ENCODE measurements at places on chromosomes 7 and 10.
A peak's percentile ranks its signal among the peaks of the same experiment; 100 is the strongest.

DNA sequence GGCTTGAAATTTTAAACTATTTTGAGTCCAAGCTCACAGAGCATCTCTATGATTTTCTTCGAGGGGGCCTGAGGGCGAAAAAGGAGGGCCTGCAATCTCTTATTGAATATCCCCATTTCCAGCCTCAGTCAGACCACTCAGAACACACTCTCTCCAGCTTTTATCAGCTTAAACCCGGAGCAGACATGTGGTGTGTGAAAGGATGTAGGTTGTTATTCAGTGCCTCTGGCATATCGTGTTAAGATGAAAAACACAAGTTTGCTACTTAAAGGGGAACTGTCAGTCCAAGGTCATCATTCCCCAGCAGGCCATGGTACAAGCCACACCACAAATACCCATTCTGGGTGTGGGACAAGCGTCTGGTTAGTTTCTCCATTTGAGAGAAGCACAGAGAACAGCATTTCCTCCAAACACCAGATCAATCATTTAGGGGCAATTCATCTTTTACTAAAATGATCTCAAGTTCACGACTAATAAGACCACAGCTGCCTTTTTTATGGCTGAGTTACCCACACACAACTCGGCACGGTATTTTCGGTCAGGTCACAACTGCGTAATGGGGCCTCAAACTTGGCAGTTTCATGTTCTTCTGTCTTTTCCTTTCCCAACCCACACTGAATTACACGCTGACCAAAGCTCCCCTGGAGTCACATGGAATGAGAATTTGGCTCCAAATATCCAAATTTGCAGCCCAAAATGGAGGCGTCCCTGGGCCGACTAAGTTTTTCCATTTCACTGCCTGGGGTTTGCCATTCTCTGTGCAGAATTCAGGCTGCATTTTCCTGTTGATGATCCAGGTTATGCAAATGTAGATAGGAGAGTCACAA, 188.4 kb downstream of the SEM1 start:
- no peak for DNase-seq

DNA sequence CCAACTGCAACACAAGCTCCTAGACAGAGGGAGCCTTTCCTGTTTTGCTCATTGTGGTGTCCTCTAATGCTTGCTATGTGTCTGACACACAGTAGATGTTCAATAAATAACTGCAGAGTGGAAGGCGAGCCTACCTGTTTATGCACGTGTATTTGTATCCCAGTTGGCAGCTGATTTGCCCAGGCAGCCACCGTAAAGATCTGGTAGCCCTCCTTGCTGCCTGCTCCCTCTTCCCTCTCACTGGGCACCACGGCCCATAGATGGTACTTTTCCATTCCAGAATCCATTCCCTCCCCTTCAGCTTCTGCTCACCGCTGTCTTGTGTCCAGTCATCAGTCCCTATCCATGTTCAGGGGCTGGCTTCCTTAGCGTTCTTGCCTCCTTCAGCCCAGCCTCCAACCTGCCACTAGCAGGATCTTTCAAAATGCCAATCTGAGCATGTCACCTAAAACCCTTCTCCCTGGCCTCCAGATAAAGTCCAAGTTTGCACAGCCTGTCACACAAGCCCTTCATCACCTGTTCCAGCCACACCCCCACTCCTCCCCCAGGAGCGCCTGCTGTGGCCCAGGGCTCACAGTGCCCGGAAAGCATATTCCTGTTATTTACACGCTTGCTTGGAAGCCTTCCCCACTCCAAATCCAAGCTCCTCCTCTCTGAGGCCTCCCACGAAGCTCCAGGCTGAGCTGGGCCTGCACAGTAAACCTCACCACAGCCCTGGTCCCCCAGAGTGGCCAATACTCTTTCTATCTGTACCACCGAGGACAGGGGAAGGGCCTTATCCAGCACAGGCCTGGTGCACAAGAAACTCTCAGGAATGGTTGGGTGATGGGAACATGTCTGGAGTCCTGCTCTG, 21.0 kb downstream of the ZCCHC24 start:
- DNase-seq = peak; percentile 93

GRCh38 chr10:66931340-66931948, 5.6 kb downstream of the LRRTM3 start:
- no peak for DNase-seq

GRCh38 chr7:142720986-142721385, 28.3 kb upstream of the PRSS1 start:
- no peak for DNase-seq

- no peak for DNase-seq
These were observed 93.1 kb downstream of the OAT start for GRCh38 chr10:124325633-124325914.

- DNase-seq = no peak
These were observed 59.6 kb upstream of the CAPZA2 start for GRCh38 chr7:116802746-116803152.

DNA sequence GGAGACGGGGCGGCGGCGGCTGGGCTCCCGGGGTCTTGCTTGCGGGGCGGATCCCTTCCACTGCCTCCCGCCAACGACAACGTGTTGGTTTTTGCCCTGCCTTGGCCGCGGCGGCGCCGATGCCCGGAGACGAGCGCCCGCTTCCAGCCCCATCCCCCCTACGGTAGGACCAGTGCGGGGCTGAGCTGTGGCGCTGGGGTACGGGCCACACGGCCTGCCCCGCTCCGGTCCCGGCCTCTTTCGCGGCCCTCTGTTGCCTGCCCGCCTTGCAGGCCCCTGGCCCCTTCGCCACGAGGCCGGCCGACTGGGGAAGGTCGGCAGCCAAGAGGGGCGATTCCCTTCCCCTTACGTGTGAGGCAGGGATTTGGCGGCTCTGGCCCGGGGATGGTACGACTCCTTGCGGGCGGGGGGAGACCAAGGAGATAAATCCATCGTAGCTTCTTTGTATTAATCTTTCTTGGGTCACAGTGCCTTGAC, 488 bp downstream of the EIF4H start:
- DNase-seq = peak; percentile 65

DNA sequence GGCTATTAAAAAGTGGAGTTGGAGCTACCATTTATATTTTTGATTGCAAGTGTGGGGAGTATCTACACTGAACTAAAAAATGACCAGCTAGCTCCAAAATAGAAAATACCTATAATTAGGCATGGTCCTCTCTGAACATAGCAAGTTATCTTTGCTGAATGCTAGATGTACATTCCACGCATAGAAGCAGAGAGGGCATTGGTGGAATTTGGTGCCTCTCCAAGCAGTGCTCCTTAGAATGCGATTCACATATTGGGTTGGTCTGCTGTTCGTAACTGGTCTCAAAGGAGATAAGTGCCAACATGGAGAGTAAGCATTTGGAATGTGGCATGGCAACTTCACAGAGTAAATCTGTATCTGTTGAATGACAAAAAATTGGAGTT, 196.2 kb downstream of the PTN start:
- DNase-seq = no peak

GRCh38 chr7:101308245-101309085, 13.1 kb downstream of the IFT22 start:
- peak; percentile 82 for DNase-seq

- no peak for DNase-seq
These were observed 103.0 kb downstream of the CALD1 start for GRCh38 chr7:134882481-134882880.

GRCh38 chr7:8817448-8818036, 384.1 kb downstream of the NXPH1 start:
- no peak for DNase-seq

- no peak for DNase-seq
These were observed 2.3 kb downstream of the IGF2BP3 start for GRCh38 chr7:23467806-23468525.

DNA sequence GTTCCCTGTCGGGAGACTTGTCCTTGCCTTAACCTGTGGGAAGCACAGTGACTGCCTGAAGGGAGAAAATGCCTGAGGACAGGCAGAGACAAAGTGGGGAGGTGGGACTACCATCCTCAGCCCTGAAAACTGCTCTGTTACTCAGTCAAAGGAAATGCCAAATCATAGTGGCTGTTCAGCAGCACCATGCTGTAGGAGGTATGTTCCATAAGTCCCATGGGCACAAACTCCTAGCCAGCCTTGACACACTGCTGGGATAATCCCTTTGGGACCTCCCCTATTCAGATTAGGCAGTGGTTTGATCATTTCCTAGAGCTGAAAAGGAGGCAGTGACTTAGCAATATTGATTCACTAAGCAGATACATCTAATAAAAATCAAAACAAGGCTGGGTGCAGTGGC, 80.1 kb downstream of the MCU start:
- DNase-seq = no peak

GRCh38 chr10:96639899-96640298, 53.1 kb upstream of the TM9SF3 start:
- no peak for DNase-seq

DNA sequence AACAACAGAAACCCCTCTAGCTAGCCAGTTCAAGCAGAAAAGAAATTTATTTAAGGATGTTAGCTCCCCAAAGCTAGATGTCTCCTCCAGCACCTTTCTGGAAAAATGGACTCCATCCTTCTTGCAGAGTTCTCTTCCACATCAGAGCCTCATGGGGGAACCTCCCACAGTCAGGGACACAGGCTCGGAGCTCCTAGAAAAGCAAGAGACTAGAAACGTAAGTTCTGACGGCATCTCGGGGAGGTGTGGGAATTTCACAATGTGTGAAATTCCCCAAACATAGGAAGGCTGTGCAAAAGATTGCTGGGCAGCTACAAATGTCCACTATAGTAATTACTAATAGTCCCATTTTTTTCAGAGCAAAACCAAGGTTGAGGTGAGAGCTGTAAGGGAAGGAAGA, 184.8 kb downstream of the EVX1 start:
- DNase-seq = no peak

GRCh38 chr7:77388055-77388641, 28.0 kb downstream of the GSAP start:
- no peak for DNase-seq

DNA sequence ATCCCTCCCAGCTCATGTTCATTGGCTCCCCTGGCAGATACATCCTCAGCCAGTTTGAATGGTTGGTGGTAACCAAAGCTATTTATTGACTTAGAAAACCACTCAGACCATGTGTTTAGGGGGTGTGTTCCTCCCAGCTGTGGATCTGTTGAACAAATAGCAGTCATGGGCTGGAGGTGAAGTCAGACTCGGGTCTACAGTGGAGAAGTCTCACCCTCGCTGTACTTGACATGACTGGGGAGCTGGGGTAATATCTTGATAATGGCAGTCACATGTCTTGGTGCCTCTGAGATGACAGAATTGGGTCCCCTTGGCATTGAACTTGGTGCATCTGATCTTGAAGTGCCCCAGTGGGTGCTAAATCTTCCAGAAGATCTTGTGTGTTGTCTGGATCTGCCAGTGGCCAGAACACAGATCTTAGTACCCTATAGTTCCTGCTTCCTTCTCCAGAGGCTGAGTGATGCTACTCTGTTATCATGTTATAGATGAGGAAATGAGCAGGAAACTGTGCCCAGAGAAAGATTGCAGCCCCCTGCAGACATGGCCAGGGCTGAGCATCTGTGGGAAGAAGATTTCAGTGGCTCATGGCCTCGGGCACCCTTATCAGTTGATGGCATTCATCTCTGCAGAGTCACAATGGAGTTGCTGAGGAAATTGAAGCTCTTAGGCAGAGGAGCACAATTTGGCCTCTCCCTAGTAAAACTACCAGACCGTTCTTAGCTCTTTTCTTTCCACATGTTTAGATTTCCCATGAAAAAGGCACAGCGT, 50.4 kb downstream of the ADRA2A start:
- no peak for DNase-seq

- DNase-seq = no peak
These were observed 979 bp downstream of the LRRC4 start for GRCh38 chr7:128030263-128030653.

- DNase-seq = no peak
These were observed 3.6 kb downstream of the INA start for GRCh38 chr10:103280506-103280905.

- no peak for DNase-seq
These were observed 50.3 kb downstream of the FAM53B start for GRCh38 chr10:124693801-124694416.

- DNase-seq = no peak
These were observed 482.3 kb downstream of the SORCS1 start for GRCh38 chr10:106682175-106682574.

GRCh38 chr7:140179339-140179738, 2.6 kb upstream of the KDM7A start:
- DNase-seq = no peak

GRCh38 chr7:150435390-150436073, 14.9 kb upstream of the GIMAP8 start:
- DNase-seq = no peak

- DNase-seq = no peak
These were observed 64.8 kb upstream of the SEC61G start for GRCh38 chr7:54823776-54824175.

- peak; percentile 54 for DNase-seq
These were observed 1.2 kb downstream of the FOXK1 start for GRCh38 chr7:4683043-4683883.

- DNase-seq = no peak
These were observed 11.6 kb downstream of the ADCK2 start for GRCh38 chr7:140684066-140684950.

DNA sequence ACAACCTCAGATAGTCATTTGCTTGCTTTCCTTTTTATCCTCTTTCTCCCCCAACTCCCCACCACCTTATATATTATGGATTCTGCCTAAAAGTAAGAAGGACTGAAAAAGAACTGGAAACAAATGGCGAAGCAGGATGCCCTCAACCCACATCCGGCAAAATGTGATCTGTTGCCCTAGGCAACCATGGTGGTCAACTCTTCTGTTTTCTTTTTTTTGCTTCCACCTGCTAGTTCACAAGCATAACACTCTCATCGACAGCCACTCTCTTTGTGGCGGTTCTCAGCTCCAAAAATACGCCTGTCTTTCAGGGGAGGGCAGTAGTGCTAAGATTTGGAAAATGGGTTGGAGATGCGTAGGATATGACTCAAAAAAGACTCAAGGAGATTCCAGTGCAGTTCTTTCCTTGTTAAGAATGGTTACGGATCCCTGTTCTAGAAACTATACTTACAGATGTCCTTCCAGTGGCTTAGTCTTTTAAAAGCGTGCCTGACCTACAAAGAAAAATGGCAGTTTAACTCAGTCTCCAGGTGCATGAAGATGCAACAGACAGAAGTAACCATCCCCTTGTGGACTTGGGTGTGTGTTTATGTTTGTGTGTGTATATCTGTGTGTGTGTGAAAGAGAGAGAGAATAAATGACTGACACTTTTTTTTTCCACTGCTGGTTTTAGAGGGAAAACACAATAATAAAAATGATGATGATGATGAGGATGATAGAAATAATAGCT, 10.7 kb downstream of the APBB1IP start:
- DNase-seq = no peak

- no peak for DNase-seq
These were observed 80.3 kb upstream of the ARID5B start for GRCh38 chr10:61821153-61821552.

GRCh38 chr10:100184840-100185239, 989 bp downstream of the ERLIN1 start:
- no peak for DNase-seq

DNA sequence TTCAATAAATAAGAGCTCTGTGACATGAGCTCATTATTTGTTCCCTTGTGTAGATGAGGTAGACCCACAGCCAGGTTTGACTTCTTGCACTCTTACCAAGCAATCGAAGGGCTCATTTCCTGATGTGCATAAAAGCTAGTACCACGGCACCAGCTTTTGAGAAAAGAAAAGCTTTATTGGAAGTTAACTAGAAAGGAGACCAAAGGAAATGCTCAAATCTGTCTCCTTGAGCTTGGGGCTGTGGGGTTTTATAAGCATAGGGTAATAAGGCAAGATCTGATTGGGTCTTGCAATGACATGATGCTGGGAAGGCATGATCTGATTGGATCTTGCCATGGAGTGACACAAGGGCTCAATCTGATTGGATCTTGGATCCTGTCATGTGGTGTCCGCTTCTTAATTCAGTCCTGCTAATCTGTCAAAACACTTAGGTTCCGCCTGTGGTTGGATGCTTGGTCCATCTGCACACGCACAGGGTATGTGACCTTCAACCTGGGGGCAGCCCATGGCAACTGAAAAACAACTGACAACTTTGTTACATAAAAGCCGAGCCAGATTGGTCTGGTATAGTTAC, 47.8 kb upstream of the FRMD4A start:
- no peak for DNase-seq
